ENCODE measurements at places on chromosomes 16 and 17.

GRCh38 chr17:8253801-8254200 lies 4.7 kb downstream of the PFAS start:
- DNase-seq, result no peak

- no peak for DNase-seq
Measured at GRCh38 chr17:16516594-16517051, 24.6 kb upstream of the LRRC75A start.

DNA sequence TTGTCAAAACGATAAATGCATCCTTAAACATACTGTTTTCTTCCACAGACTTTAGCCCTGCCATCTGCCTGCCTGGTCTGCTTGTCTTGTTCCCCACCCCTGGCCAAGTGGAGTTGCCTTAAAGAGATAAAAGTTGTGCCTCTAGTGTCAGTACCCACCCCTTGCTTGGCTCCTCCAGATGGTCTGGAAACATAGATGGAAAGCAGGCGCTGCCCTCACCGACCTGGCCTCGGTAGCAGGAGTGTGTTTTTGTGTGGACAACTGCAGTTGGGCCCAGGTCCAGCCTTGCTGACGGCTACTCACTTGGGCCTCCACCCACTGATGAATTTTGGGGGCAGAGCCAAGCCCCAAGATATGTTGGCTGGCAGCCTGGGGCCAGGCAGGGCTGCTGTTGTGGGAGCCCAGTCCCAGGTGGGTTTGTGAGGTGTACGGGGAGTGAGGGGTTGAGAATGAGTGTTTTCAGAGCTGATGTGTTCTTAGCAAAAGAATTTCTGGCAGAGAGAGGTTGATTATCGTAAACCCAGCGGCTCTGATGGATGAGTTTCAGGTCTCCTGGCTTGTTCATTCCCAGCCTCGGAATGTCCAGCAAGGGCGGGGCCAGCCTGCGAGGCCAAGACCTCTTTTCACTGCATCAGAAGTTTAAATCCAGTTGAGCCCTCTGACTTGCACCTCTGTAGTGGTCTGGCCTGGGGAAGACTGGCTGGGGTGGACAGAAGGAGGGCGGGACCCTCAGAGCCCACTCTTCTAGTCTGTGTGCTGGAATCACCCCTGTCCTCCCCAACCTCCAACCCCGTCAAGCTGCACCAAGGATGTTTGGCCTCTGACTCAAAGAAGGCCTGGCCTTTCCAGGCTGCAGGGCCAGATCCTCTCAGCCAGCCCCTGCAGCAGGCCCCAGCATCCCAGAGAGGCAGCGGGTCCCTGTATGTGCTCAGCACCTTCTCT lies 179.7 kb downstream of the RAB11FIP4 start:
- no peak for DNase-seq

GRCh38 chr16:57938936-57939871 lies 31.7 kb downstream of the CNGB1 start:
- no peak for DNase-seq

GRCh38 chr17:44989552-44990138 lies 21.5 kb upstream of the C1QL1 start:
- no peak for DNase-seq

- no peak for DNase-seq
Measured at GRCh38 chr16:9199311-9199710, 107.9 kb downstream of the HAPSTR1 start.

DNA sequence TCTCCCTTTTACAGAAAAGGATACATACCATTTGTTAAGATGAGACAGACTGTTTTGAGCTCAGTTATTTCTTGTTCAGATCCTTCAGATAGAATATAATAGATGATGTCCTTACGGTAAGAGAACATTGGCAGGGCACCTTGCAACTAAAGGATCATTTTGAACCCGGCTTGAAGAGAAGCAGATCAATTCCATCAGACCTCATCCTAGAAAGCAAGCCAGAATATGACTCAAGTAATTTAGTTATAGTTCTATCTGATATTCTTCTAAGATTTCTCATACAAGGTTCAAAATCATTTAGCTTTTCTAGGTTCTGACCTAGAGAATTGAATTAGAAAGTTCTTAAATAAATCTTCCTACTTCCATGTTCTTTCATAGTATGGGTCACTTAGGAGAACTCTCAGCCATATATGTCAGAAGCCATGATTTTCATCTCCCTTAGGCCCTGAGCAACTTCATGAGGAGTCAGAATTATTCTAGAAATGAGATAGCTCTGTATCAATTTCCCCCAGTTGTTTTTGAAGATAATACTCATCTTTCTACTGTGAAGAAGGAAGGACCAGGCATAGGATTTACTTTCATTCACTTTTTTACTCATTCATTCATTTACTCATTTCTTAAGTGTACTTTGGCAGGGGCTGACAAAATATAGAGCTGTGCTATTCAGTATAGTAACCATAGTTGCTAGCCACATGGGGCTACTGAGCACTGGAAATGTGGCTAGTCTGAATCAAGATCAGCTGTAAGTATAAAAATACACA lies 2.5 kb upstream of the CMTM1 start:
- DNase-seq, result peak; percentile 83

DNA sequence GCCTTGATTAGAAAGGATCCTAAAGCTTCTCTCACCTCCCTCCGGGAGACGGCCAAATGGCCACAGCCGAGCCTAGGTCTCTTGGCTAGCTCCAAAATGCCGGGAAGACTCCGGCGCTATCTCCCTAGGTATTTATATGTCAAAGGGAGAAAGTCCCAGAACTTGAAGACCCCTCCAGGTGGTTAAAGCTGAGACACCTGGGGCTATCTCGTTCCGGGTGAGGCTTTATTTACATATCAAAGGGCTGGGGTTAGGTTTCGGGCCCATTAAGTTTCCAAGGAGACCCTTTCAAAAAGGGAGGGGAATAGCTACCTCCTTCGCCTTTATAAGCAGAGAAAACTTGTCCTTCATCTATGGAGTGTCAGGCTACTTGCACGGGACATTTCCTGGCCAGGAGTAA lies 70.9 kb upstream of the KIFC3 start:
- DNase-seq, result no peak

GRCh38 chr17:35241520-35241919 lies 1.4 kb upstream of the SLFN5 start:
- DNase-seq, result no peak

- no peak for DNase-seq
Measured at GRCh38 chr16:30758988-30759491, 2.8 kb downstream of the CFAP119 start.

GRCh38 chr17:83153681-83154310 lies 74.4 kb downstream of the METRNL start:
- DNase-seq, result no peak

DNA sequence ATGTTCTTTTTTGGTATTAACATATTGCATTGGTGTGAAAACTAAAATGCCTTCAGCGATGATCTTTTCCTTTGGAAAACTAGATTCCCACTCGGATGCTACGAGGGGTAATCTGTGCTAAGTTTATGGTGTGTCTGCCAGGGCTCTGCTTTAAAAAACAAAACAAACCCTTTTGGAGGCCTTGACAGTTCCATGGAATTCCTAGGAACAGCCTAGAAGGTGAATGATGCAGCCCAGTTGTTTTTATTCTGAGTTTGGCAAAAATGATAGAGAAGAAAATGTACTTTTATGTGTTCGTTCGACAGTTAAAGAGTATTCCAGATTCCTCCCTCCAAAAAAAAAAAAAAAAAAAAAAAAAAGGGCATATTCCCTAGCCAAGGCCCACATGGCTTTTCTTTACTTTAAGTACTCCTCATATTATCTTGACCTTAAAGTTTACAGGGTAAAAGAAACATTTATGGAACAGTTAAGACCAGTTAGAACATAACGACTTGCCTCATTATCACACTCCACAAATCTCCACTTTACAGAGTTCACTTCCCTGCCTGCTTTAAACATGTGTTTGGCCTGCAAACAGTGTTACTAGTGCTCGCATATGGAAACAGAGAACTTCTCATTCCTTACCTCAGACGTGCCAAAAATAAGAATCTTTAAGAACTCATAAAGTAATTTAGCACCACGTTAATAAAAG lies 159.1 kb downstream of the WWOX start:
- DNase-seq, result no peak

DNA sequence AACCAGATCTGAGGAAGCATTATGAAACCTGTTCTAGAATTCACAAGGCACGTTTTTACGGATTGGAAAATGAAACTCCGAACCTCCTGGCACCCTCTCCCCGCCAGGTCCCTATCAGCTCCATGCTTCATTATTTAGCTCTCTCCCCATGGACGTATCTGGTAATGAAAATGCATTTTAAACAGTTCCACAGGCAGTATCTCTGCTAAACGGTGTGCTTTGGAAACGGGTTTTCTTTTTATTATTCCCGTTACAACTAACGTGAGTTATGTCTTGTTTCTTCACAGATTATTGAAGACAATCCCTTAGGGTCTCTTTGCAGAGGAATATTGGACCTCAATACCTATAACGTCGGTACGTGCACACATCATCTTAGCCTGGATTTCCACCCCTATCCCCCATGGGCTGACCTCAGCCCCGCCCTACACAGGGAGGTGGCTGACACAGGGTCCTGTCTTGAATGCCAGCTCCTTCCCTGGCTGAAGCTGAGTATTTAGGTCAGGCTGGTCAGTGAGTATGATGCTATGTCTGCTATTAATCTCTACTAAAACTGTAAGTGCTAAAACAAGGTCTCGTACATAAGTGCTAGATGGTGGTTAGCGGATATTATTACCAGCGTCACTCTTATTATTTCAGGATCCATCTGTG lies 82.9 kb downstream of the SDR42E1 start:
- DNase-seq, result no peak

GRCh38 chr16:84607694-84608093 lies 10.2 kb downstream of the COTL1 start:
- DNase-seq, result peak; percentile 46

GRCh38 chr17:1785930-1786329 lies 24.1 kb downstream of the SERPINF1 start:
- DNase-seq, result no peak

GRCh38 chr17:74282587-74283370 lies 8.7 kb downstream of the DNAI2 start:
- DNase-seq, result peak; percentile 67

DNA sequence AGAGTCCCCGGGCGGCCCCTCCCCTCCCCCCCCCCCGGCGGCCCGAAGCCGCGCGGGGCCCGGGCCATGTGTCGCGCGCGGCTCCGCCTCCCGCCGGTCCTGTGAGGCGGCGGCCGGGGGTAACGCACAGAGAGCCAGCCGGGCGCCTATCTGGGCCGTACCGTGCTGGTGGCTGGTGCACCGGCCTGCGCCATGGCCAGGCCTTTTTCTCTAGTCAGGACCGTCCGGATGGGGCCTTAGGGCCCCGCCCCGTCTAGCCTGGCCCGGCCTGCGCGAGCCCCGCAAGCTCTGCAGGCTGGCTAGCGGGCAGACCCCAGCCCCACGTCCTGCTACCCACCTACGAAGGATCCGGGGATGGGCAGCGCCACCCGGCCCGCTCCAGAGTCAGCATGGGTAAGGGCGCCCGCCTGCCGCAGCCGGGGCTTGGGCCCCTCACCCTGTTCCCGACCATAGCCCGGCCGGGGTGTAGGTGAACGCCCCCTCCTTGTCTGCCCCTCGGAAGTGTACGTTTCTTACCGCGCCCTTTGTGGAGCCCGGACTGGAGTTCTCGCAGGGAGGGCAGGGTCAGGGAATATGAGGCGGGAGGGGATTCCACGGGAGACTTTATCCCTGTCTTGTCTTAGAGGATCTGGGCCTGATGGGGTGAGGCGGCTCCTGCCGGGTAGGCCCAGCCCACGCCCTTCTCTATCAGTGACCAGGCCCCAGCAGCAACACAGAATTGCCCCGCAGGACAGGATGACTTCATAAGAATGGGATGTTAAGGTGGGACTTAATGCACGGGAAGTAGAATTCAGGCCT lies at the start of gene CENPT:
Gene CENPT, minus strand, starts transcription at position 630 of the 798 bp plus-strand sequence. CDS start 13,834 bp downstream, outside the sequence.
- no peak for DNase-seq

GRCh38 chr16:88073201-88073721 lies 122.0 kb downstream of the BANP start:
- no peak for DNase-seq

- no peak for DNase-seq
Measured at GRCh38 chr16:55713103-55713502, 57.3 kb downstream of the SLC6A2 start.
